ENCODE measurements at places on chromosomes 3 and 15.
A peak's percentile ranks its signal among the peaks of the same experiment; 100 is the strongest.

DNA sequence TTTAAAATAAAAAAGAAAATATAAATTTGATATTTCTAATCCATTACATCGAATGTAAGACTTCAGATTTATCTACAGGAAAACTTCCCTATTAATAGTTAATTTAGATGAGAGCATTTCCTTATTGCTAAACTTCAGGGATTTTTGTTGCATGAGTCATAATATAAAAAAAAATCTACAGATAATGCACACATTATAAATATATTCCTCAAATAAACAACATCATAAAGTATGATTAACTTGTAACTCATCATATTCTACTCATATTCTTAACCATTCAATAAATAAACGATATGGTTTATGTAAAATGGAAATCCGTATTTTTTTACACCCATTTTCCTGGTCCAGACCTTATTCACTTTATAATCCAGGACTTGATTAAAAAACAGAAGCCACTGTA lies 477.0 kb downstream of the EPHA3 start:
- no peaks in the 10 kb centered on the region for H3K36me3 ChIP-seq
- H3K4me3 ChIP-seq = no peak overlapping the region
- no peaks in the 10 kb centered on the region for H3K4me1 ChIP-seq

- no peak overlapping the region for H3K27ac ChIP-seq
- DNase-seq = peak; percentile 44
- H3K4me1 ChIP-seq = no peaks in the 10 kb centered on the region
- no peak overlapping the region for H3K4me3 ChIP-seq
- H3K36me3 ChIP-seq = no peaks in the 10 kb centered on the region
- H3K27me3 ChIP-seq = no peaks in the 10 kb centered on the region
These were observed 164.8 kb upstream of the CBLB start for GRCh38 chr3:106033654-106034053.

- H3K36me3 ChIP-seq = no peaks in the 10 kb centered on the region
- no peaks in the 10 kb centered on the region for H3K27me3 ChIP-seq
- peak overlapping the region; percentile 94 for H3K4me3 ChIP-seq
- H3K4me1 ChIP-seq = peaks cover 8% of the 10 kb centered on the region
- no peak overlapping the region for H3K27ac ChIP-seq
These were observed 880 bp upstream of the ARMC8 start for GRCh38 chr3:138186221-138186620.

- no peak overlapping the region for H3K27ac ChIP-seq
- no peaks in the 10 kb centered on the region for H3K36me3 ChIP-seq
- H3K27me3 ChIP-seq = no peaks in the 10 kb centered on the region
- no peak for DNase-seq
These were observed 37.8 kb downstream of the DPPA2 start for GRCh38 chr3:109278546-109278945.

- no peaks in the 10 kb centered on the region for H3K4me1 ChIP-seq
- no peak for DNase-seq
- no peak overlapping the region for H3K27ac ChIP-seq
- no peaks in the 10 kb centered on the region for H3K27me3 ChIP-seq
- H3K36me3 ChIP-seq = no peaks in the 10 kb centered on the region
These were observed 316.8 kb upstream of the CTDSPL start for GRCh38 chr3:37544869-37545352.

GRCh38 chr3:56459719-56460118 lies 8.5 kb downstream of the ERC2 start:
- H3K36me3 ChIP-seq = no peaks in the 10 kb centered on the region
- no peak for DNase-seq
- H3K4me1 ChIP-seq = no peaks in the 10 kb centered on the region
- H3K27me3 ChIP-seq = no peaks in the 10 kb centered on the region
- H3K27ac ChIP-seq = no peak overlapping the region
- H3K4me3 ChIP-seq = no peak overlapping the region

- H3K27ac ChIP-seq = no peak overlapping the region
- no peaks in the 10 kb centered on the region for H3K36me3 ChIP-seq
- H3K4me3 ChIP-seq = no peak overlapping the region
- DNase-seq = no peak
- no peaks in the 10 kb centered on the region for H3K27me3 ChIP-seq
- no peaks in the 10 kb centered on the region for H3K4me1 ChIP-seq
These were observed 439.7 kb upstream of the FRG2C start for GRCh38 chr3:75224412-75224811.

DNA sequence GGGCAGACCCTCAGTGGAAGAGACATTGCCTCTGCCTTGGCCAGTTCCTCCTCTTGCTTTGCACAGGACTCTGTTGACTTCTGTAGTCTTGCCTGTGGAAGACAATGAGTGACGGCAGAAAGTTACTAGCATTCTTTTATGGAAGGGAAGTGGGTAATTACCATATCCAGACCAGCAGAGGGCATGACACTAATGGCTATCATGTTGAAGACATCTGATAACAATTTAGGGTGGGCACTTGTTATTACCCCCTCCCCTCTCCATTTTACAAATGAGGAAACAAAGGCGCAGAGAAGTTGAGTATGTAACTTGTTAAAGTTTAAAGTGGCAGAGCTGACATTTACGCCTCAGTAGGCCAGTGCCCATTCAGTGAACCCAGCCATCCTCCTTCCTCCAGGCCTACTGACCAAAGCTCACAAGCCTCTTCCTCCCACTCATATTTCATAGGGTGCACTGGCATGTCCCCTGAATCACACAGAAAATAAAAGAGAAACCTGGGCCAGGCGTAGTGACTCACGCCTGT lies 48.2 kb upstream of the FMN1 start:
- no peaks in the 10 kb centered on the region for H3K36me3 ChIP-seq
- H3K27ac ChIP-seq = no peak overlapping the region
- DNase-seq = no peak
- H3K4me3 ChIP-seq = no peak overlapping the region
- H3K27me3 ChIP-seq = no peaks in the 10 kb centered on the region

DNA sequence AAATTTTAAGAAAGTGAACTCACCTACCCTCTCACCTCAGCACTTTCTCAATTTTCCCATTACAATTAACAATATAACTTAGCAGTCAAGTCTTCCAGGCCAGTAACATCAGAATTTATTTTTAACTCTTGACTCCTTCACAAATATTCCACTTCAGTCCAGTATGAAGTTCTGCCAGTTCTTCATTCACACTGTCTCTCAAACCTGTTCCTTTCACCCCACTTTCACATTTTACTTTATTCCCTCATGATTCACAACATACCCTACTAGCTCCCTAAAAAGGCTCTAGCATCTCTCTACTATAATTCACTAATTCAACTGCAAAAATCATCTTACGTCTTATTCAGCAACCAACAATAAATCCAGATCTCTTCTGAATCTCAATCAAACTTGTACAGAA lies 3.8 kb downstream of the GSK3B start:
- H3K36me3 ChIP-seq = no peaks in the 10 kb centered on the region
- DNase-seq = no peak
- no peak overlapping the region for H3K27ac ChIP-seq

GRCh38 chr3:8136553-8136952 lies 365.1 kb upstream of the LMCD1 start:
- no peak overlapping the region for H3K27ac ChIP-seq
- H3K4me1 ChIP-seq = no peaks in the 10 kb centered on the region
- H3K36me3 ChIP-seq = no peaks in the 10 kb centered on the region

DNA sequence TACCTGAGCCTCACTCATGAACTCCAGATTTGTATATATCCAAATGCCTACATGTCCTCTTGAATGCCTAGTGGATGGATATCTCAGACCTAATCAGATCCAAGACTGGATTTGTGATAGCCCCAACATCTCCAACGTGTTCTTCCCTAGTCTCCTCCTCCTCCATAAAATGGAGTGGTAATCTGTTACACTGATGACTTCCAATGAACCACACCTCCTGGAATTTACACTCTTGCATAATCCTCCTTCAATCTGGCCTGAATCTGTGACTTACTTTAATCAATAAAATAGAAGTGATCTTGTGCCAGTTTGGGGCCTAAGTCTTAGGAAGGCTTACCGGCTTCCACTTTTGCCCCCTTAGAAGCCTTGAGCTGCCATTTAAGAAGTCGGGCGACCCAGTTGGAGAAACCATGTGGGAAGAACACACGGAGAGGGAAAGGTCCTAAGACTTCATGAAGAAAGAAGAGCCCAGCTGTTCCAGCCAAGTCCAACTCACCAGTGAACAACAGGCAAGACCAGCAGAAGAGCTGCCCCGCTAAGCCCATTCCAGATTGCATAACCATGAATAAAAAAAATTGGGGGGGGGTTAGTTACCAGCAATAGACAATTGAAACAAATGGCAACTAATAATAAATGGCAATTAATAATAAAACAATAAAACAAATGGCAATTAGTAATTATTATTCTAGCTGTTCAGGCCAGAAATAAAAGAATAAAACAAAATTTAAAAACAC lies 164.3 kb downstream of the STT3B start:
- no peaks in the 10 kb centered on the region for H3K27me3 ChIP-seq
- no peak for DNase-seq
- H3K27ac ChIP-seq = no peak overlapping the region
- no peaks in the 10 kb centered on the region for H3K4me1 ChIP-seq
- no peak overlapping the region for H3K4me3 ChIP-seq

- H3K27me3 ChIP-seq = no peaks in the 10 kb centered on the region
- no peak overlapping the region for H3K4me3 ChIP-seq
- peak; percentile 62 for DNase-seq
- peak overlapping the region; percentile 91 for H3K27ac ChIP-seq
- peaks cover 52% of the 10 kb centered on the region for H3K4me1 ChIP-seq
These were observed 10.5 kb downstream of the ISG20 start for GRCh38 chr15:88649286-88649733.

GRCh38 chr3:72641684-72642083 lies 206.6 kb downstream of the SHQ1 start:
- H3K4me1 ChIP-seq = no peaks in the 10 kb centered on the region
- no peak for DNase-seq
- no peak overlapping the region for H3K4me3 ChIP-seq
- H3K27ac ChIP-seq = no peak overlapping the region

GRCh38 chr15:58348095-58348812 lies 83.5 kb upstream of the LIPC start:
- H3K36me3 ChIP-seq = no peaks in the 10 kb centered on the region
- H3K27ac ChIP-seq = no peak overlapping the region
- H3K4me3 ChIP-seq = no peak overlapping the region
- no peaks in the 10 kb centered on the region for H3K4me1 ChIP-seq
- no peak for DNase-seq

- no peak overlapping the region for H3K4me3 ChIP-seq
- H3K36me3 ChIP-seq = peaks cover 4% of the 10 kb centered on the region
- no peak overlapping the region for H3K27ac ChIP-seq
These were observed 22.4 kb downstream of the ARL8B start for GRCh38 chr3:5144316-5144994.

DNA sequence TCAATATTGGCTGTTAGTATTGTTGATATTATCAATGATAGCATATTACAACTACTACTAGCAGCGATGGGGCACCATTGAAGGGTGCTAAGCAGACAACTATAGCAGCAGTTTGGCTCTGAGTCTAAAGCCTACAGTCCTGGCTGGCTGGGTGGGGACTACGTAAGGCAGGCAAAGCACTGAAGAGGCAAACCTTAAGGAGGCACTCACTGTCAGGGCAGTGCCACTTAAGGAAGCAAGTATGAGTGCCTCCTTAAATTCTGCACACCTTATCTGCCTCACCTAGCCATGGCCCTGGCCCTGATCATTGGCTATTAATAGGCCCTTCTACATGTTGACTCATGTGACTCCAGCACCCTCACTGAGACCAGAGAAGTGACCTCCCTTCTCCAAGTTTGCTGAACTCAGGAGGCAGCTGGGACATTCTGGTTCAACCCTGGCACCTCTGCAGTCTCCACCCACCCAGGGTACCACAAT lies 20.6 kb downstream of the CDCP1 start:
- peaks cover 20% of the 10 kb centered on the region for H3K27me3 ChIP-seq
- H3K27ac ChIP-seq = no peak overlapping the region
- no peak for DNase-seq
- no peaks in the 10 kb centered on the region for H3K4me1 ChIP-seq
- no peaks in the 10 kb centered on the region for H3K36me3 ChIP-seq

DNA sequence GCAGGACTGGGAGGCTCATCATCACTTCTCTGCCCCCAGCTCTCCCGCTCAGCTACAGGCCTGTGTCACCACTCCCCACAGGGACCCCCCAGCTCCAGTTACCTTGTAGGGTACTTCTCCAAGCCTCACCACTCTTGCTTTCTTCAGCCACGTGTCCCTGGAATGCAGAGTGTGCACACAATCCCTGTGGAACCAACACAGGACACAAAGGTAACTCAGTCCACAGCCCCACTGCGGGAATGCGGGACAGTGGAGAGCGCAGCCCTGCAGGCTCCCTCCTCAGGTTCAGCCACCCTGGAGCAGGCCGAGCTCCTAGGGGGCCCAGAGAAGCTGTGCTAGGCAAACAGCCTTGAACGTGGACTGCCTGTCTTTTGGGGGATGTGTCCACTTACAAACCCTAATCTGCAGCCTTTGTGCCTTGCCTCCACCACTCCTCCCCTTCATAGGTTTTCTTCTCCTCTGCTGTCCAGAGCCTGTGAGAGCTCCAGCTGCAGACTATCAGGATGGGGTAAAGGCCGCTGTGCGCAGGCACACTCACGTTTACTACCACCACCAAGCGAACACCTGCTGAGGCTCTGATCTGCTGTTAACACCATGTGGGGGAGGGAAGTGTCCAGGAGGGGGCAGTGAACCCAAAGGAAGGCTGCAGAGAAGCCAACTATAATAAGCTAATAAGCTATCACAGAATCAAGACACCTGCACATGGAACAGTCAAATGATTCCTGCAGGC lies 26.0 kb downstream of the XPC start:
- H3K27ac ChIP-seq = no peak overlapping the region
- H3K36me3 ChIP-seq = peaks cover 12% of the 10 kb centered on the region
- no peak for DNase-seq
- H3K4me1 ChIP-seq = no peaks in the 10 kb centered on the region
- H3K4me3 ChIP-seq = no peak overlapping the region

DNA sequence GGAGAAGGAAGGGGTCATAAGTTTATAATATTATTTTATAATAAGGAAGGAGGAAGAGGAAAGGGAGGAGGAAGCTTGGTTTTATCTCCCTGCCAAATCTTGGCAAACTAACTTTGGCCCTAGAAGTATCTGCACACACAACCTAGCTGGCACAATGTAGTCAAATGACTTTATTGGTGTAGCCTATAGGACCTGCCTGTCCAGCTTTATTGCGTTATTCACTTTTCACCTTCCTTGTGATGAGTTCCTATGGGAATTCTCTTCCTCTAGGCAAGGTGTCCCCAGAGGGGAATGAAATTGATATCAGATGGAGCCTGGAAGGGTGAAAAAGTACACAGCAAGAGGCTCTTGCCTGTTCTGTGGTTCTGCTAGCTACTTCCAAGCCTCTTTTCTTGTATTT lies 111.2 kb upstream of the SLC25A36 start:
- H3K4me3 ChIP-seq = no peak overlapping the region

DNA sequence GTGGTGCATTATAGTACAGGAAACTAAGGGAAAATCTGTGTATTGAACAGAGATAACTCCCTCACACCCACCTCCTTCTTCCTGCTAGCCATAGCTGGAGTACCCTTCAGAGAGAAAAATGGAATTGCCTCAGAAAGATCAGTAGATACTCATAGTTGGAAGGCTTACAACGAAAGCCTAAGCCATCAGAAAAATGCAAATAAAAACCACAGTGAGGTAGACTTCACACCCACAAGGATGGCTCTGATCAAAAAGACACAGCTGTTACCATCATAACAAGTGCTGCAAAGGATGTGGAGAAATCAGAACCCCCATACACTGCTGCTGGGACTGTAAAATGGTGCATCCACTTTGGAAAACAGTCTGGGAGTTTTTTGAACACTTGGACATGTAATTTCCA lies 7.4 kb upstream of the DLG1 start:
- no peak for DNase-seq
- H3K27me3 ChIP-seq = no peaks in the 10 kb centered on the region
- peaks cover 3% of the 10 kb centered on the region for H3K4me1 ChIP-seq
- H3K27ac ChIP-seq = no peak overlapping the region
- no peak overlapping the region for H3K4me3 ChIP-seq

Measured in T-cell (primary cell).